ENCODE measurements at places on chromosomes 1 and 21.

- H3K27me3 ChIP-seq = peaks cover 4% of the 10 kb centered on the region
- DNase-seq = no peak
- no peaks in the 10 kb centered on the region for H3K36me3 ChIP-seq
Observed at GRCh38 chr21:38917043-38917774, 111.5 kb downstream of the ETS2 start.

DNA sequence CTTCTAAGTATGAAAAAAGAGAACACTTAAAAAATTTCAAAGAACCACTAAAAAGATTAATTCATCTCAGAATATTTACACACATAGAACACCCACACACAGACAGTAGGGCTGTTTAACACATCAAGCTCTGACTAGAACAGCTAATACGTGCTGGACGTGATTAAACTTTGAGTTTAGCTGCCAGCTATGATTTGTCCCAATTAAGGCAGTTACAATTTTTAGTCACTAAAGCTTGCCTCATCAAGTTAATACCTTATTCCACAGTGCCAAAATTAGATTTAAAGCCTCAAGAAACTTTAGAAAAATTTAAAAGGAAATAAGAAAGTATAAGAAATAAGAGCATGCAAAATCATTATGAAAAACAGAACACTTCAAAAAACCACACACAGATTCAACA lies 18.9 kb downstream of the SLC16A1 start:
- H3K27me3 ChIP-seq = no peaks in the 10 kb centered on the region
- H3K36me3 ChIP-seq = no peaks in the 10 kb centered on the region
- H3K4me3 ChIP-seq = no peak overlapping the region
- no peak overlapping the region for H3K27ac ChIP-seq

DNA sequence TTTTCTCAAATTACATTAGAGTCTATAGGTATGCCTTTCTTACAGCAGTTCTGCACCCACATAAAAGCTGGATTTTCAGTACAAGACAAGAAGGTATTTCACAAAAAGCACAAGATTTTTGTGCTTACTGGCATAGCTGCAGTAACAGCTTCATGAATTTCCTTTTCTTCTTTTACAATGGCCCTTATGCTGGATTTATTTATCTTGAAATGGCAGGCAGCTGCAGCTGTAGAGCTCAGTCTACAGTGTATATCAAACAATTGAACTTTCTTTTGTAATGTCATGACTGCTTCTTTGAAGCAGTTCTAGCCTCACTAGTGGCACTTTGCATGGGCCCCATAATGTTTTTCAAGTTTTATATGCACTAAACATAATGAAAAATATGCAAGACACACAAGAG lies 510.2 kb downstream of the KCNT2 start:
- H3K4me3 ChIP-seq = no peak overlapping the region
- no peak overlapping the region for H3K27ac ChIP-seq
- no peaks in the 10 kb centered on the region for H3K4me1 ChIP-seq
- DNase-seq = no peak
- no peaks in the 10 kb centered on the region for H3K36me3 ChIP-seq

GRCh38 chr1:62712336-62713243 lies 24.4 kb upstream of the DOCK7 start:
- no peaks in the 10 kb centered on the region for H3K4me1 ChIP-seq
- H3K36me3 ChIP-seq = no peaks in the 10 kb centered on the region
- no peaks in the 10 kb centered on the region for H3K27me3 ChIP-seq
- H3K4me3 ChIP-seq = no peak overlapping the region
- DNase-seq = no peak

DNA sequence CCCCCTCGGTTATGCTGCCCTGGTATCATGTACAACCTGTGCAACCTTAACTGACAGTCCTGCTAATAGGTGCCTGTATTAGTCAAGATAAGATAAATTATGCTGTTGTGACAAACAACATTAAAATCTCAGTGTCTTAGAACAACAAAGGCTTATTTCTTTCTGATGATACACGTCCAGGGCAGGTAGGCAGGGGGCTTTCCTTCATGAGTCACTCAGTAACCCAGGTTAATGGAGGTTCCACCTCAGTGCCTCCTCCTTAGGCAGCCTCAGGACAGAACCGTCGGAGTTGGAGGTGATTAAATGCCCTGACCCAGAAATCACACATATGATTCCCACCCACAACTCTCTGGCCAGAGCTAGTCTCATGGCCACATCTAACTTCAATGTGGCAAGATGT lies 94.6 kb upstream of the CASZ1 start:
- DNase-seq = no peak
- H3K27ac ChIP-seq = no peak overlapping the region
- no peaks in the 10 kb centered on the region for H3K36me3 ChIP-seq

GRCh38 chr21:36247316-36248010 lies 72.5 kb upstream of the MORC3 start:
- H3K4me1 ChIP-seq = peaks cover 3% of the 10 kb centered on the region
- no peak overlapping the region for H3K27ac ChIP-seq
- H3K36me3 ChIP-seq = peaks cover 62% of the 10 kb centered on the region
- no peaks in the 10 kb centered on the region for H3K27me3 ChIP-seq

DNA sequence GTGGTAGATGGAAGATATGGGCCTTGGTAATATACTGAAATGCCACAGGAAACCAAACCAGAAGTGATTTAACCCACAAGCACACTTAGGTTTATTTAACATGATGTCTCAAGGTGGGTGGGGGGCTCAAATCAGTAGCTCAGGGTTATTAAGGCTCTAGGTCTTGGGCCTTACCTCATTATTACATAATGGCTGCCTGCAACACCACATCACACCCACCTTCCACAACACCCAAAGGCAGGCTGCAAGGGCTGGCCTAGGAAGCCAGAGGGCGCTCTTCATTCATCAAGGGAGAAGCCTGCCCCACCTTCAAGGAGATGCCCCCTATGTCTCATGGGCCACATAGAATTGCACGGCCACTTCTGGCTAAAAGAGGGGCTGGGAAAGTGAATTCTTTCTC lies 6.0 kb downstream of the TFF1 start:
- no peaks in the 10 kb centered on the region for H3K27me3 ChIP-seq
- no peak overlapping the region for H3K4me3 ChIP-seq
- H3K27ac ChIP-seq = no peak overlapping the region
- DNase-seq = no peak

DNA sequence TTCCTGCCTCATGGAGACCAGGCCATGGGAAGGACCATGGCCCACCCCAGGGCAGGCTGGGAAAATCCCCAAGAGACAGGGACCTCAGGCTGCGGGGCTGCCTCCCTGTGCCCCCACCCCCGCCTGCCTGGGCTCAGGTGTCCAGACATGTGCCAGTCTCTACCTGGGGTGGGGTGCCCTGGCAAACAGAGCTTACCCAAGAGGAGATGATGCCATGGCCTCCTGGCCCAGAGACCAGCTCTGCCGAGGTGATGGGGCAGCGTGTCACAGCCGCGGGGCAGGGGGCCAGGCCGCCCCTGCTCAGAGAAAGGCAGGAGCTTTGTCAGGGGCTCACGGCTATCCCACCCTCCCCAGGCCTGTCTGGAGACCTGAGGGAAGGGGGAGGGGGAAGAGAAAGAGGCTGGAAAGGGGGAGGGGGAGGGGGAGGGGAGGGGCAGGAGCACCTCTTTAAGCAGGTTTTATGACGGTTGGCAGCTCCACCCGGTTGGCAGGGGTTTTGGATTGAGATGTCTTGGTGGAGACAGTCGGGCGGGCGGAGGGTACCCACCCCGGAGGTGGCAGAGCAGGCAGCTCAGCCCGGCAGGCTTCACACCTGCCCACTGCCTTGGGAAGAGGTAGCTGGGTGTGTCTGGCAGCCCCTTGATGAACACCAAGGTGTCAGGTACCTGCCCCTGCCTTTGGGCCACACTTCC lies 101.5 kb upstream of the IFFO2 start:
- no peak overlapping the region for H3K27ac ChIP-seq
- peaks cover 24% of the 10 kb centered on the region for H3K27me3 ChIP-seq
- no peak for DNase-seq
- peaks cover 15% of the 10 kb centered on the region for H3K4me1 ChIP-seq

- H3K27ac ChIP-seq = no peak overlapping the region
- no peak for DNase-seq
- no peaks in the 10 kb centered on the region for H3K27me3 ChIP-seq
- no peaks in the 10 kb centered on the region for H3K4me1 ChIP-seq
- H3K4me3 ChIP-seq = no peak overlapping the region
- H3K36me3 ChIP-seq = no peaks in the 10 kb centered on the region
Observed at GRCh38 chr21:23016617-23017016, 2018.4 kb downstream of the NCAM2 start.

GRCh38 chr1:81989524-81989923 lies 188.8 kb downstream of the ADGRL2 start:
- H3K27ac ChIP-seq = no peak overlapping the region
- no peaks in the 10 kb centered on the region for H3K36me3 ChIP-seq
- no peaks in the 10 kb centered on the region for H3K27me3 ChIP-seq
- DNase-seq = no peak
- no peaks in the 10 kb centered on the region for H3K4me1 ChIP-seq

DNA sequence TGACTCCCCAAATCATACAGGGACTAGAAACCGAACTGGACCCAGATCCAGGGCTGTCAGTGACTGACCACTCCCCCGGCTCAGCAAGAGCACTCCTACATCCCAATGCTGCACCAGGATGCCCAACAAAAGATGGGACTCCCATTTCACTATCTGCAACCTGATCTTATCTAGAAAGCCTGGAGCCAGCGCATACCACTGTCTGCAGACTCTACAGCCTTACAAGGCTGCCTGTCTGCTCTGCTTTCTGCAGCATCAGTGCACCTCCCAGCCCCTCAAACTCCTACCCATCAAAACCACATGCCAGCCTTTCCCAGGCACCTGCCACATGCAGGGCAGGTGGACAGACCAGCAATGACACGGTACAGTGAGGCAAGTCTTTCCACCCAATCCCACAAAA lies 52.2 kb downstream of the SSBP3 start:
- H3K27ac ChIP-seq = no peak overlapping the region
- peaks cover 60% of the 10 kb centered on the region for H3K4me1 ChIP-seq
- H3K36me3 ChIP-seq = peaks cover 5% of the 10 kb centered on the region
- no peaks in the 10 kb centered on the region for H3K27me3 ChIP-seq
- DNase-seq = no peak
- no peak overlapping the region for H3K4me3 ChIP-seq

GRCh38 chr1:73511038-73511437 lies 686.9 kb downstream of the LRRIQ3 start:
- H3K27me3 ChIP-seq = no peaks in the 10 kb centered on the region
- H3K36me3 ChIP-seq = no peaks in the 10 kb centered on the region
- H3K4me3 ChIP-seq = no peak overlapping the region
- no peaks in the 10 kb centered on the region for H3K4me1 ChIP-seq

DNA sequence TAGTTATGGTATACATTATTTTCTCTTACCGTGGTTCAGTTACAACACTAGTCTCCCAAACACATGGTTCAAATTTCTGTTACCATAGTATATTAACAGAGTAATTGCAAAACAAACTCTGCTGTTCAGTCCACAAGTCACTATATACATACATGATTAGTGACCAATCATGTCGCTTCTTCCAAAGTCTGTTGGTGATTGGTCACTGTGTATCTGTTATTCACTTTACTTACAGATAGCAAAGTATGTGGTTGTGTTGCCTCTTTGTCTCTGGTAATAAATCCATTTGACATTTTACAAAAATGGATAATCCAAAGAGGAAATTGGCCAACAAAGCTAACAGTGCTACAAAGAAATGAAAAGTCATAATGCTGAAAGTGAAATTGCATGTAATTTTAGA lies 107.2 kb downstream of the RABGAP1L start:
- DNase-seq = no peak
- no peaks in the 10 kb centered on the region for H3K27me3 ChIP-seq

All from CD4-positive, alpha-beta T cell (primary cell).